ENCODE measurements at places on chromosomes 6 and 20.

DNA sequence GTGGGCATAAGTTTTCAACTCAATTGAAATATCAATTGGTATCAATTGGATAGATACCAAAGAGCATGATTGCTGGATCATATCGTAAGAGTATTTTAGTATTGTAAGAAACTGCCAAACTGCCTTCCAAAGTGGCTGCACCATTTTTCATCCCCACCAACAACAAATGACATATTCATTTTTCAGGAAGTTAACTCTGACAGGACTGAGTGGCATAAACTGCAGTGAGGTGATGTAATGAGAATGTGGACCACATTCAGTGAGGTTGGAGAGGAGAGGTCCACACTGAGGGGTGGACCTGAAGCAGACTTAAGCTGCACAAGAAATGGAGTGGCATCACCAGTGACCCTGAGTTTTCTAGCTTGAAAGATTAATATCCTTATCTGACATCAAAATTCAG lies 11.6 kb upstream of the CALHM6 start:
- DNase-seq, result no peak

DNA sequence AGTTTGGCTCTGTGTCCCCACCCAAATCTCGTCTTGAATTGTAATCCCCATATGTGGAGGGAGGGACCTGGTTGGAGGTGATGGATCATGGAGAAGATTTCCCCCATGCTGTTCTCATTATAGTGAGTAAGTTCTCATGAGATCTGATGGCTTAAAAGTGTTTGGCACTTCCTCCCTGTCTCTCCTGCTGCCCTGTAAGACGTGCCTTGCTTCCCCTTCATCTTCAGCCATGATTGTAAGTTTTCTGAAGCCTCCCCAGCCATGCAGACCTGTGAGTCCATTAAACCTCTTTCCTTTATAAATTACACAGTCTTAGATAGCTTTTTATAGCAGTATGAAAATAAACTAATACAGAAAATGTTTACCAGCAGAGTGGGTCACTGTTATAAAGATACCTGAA lies 577.6 kb downstream of the UTRN start:
- DNase-seq, result no peak

DNA sequence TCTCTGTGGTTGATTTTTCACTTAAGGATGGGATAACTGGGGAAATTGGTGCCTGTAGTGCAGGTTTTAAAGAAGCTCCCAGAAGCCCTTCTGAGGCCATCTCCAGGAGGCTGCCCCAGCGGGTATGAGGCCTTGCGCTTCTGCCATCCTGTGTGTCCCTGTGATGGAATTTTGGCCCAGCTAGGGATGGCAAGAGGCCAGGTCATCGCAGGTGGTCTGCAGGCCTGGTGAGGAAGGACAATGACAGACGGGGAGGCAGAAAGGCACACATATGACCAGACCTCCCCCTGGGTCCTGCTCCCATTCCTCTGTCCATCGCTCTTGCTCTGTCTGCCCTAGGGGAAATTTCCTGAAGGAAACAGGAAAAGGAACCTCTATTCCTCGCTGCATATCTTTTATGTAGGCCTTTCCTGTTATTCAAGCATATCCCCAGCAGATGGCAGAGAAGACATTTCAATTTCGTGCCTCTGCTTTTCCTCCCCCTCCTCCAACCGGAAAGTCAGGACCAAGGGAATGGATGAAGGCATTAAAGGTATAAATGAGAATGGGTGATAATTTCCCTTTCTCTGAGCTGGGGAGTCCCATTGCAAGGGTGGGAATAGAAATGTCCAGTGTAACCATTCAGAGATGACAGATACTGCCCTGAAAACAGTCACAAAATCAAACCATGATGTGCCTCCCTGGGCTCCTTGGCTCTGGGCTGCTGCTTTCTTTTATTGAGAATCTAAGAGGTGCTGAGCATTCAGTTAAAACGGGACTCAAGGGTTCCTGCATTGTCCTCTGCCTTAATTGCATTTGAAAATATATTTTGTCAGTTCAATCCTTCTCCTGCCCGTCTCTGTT lies 17.6 kb upstream of the HLA-F start:
- no peak for DNase-seq

- DNase-seq, result no peak
Measured at GRCh38 chr6:85390105-85390728, 59.7 kb upstream of the NT5E start.

All from heart right ventricle (tissue), 16 donors.